ENCODE measurements at places on chromosomes 5 and 9. TPM values are rescaled to one million over a fixed set of nuclear protein-coding genes. Genes with fewer than 3 reads are reported as not detected.

WNT8A gene
- 0.88 TPM for total RNA-seq

DNA sequence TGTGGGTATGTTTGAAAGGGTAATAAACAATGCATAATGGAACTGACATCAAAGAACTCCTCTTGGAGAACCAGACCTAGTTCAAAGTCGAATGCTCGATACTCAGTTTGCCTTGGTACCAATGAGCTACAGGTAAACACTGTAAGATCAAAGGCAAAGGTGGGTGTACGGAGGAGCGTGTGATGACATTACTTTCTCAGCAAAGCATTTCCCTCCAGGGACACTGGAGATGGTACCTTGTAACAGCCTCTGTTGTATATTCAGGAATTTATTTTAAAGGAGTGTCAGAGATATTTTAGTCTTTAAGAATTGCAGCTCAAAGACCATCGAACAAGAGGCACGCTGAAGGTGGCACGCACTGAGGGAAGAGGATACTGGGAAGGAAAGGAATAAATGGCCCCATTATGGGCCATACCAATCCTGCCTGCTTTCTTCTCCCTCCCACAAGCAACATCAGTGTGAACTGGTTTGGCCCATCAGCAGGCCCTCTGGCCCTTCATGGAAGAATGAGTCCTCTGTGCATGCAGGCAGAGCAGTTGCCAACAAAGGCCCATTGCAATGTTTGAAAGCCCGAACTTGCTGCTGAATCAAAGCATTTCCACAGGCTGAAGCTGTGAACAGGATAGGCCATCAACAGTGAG lies 410.2 kb downstream of the ACTL7B start:
- H3K27me3 ChIP-seq: peaks cover 6% of the 10 kb centered on the region
- no peaks in the 10 kb centered on the region for H3K4me1 ChIP-seq
- no peaks in the 10 kb centered on the region for H3K36me3 ChIP-seq
- H3K27ac ChIP-seq: no peak overlapping the region
- no peak overlapping the region for H3K4me3 ChIP-seq
- DNase-seq: no peak

DNA sequence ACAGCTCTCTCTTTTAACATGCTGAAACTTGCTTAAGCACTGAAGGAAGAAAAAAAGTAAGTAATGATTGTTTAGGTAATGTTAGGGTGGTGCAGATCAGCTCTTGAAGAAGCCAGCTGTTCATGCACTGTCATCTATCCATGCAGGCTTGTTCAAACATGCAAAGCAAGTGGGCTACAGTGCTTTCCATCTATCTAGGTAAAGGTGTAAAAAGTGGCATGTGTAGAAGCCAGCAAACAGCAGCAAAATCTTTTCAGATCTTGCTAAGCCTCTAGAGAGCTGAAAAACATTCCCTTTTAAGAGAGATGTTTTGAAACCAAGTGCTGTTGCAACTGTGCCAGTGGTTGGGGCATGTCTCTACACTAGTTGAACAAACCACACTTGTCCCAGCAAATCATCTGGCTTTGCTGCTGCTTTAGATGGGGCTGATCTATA lies 214.4 kb downstream of the EFNA5 start:
- no peaks in the 10 kb centered on the region for H3K36me3 ChIP-seq
- H3K27me3 ChIP-seq: no peaks in the 10 kb centered on the region
- H3K4me1 ChIP-seq: peaks cover 19% of the 10 kb centered on the region
- no peak overlapping the region for H3K4me3 ChIP-seq

ZDHHC21 gene
- 11.3 TPM for total RNA-seq

SLC12A7 gene
- total RNA-seq: 49.3 TPM

GRCh38 chr9:88710449-88710848 lies 175.5 kb downstream of the NXNL2 start:
- DNase-seq: no peak
- H3K4me3 ChIP-seq: no peak overlapping the region
- H3K4me1 ChIP-seq: no peaks in the 10 kb centered on the region
- H3K36me3 ChIP-seq: no peaks in the 10 kb centered on the region

- no peak overlapping the region for H3K4me3 ChIP-seq
- DNase-seq: no peak
- H3K36me3 ChIP-seq: no peaks in the 10 kb centered on the region
- H3K27ac ChIP-seq: no peak overlapping the region
- H3K4me1 ChIP-seq: no peaks in the 10 kb centered on the region
- no peaks in the 10 kb centered on the region for H3K27me3 ChIP-seq
Measured at GRCh38 chr5:125065741-125066140, 319.3 kb upstream of the ZNF608 start.

SPATA31D4 gene
- total RNA-seq: not detected

DNA sequence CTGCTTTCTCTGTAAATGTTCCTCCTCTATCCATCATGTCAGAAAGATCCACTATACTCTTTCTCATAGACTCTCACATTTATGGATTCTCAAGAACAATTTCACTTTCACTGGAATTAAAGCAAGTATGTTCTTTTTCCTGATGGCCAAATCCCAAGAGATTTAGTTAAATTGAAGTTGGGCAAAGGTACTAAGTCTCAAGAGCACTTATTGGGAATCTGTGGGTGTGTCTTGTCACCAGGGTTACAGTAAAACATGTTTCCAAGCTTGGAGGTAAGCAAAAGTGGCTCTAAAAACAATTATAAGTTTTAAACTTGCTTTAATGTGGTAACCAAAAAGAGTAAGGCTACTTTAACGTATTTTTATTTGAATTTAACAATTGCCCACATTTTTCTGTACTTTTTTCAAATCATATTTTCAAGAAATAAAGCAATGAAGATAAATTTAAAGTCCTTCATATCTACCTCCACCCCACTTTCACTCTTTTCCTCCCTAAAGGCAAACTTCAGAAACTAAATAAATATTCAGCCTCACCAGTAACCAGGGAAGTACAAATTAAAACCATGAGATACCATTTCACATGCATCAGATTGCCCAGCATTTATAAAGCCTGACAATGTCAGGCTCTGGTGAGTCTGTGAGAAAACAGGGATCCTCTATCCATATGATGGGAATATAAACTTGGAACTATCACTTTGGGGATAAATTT lies 387.4 kb downstream of the CETN3 start:
- H3K27me3 ChIP-seq: no peaks in the 10 kb centered on the region
- H3K36me3 ChIP-seq: no peaks in the 10 kb centered on the region
- no peak overlapping the region for H3K27ac ChIP-seq

GRCh38 chr5:104739905-104740304 lies 1177.3 kb upstream of the NUDT12 start:
- DNase-seq: no peak
- H3K36me3 ChIP-seq: no peaks in the 10 kb centered on the region
- H3K4me1 ChIP-seq: no peaks in the 10 kb centered on the region
- H3K4me3 ChIP-seq: no peak overlapping the region
- no peaks in the 10 kb centered on the region for H3K27me3 ChIP-seq
- H3K27ac ChIP-seq: no peak overlapping the region

DNA sequence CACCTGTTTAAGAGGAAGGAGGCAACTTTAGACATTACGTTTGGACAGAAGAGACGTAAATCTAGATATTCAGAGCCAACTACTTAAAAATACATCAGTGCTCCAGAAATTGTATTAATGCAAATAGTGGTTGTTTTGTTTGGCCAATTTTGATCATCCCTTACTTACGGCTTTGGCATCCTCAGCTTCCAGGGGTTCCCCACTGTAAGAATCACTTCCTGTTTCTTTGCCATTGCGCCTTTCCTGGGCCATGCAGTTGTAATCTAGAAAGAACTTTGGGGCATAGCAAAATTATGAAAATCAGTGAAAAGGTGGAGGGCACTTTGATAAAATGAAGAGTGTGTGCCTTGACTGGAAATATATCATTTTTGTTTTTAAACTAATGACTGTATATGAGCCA lies 537.2 kb upstream of the TLE4 start:
- no peaks in the 10 kb centered on the region for H3K4me1 ChIP-seq
- no peak overlapping the region for H3K4me3 ChIP-seq
- H3K36me3 ChIP-seq: no peaks in the 10 kb centered on the region
- no peak for DNase-seq
- no peak overlapping the region for H3K27ac ChIP-seq

DNA sequence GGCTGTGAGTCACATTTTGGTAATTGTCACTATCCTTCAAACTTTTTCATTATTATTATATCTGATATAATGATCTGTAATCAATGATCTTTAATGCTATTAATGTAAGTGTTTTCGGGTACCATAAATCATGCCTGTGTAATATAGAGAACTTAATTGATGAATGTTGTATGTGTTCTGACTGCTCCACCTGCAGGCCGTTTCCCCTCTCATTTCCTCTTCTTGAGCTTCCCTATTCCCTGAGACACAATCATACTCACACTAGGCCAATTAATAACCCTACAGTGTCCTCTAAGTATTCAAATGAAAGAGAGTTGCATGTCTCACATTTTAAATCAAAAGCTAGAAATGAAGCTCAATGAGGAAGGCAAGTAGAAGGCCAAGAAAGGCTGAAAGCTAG lies 420.9 kb upstream of the SGCD start:
- no peak overlapping the region for H3K27ac ChIP-seq
- no peaks in the 10 kb centered on the region for H3K36me3 ChIP-seq
- peaks cover 4% of the 10 kb centered on the region for H3K4me1 ChIP-seq
- no peaks in the 10 kb centered on the region for H3K27me3 ChIP-seq
- no peak for DNase-seq
- H3K4me3 ChIP-seq: no peak overlapping the region

PCDHGC4 gene
- total RNA-seq: 2.6 TPM

CENPK gene
- 47.2 TPM for total RNA-seq

All from endodermal cell (in vitro differentiated cells).